ENCODE measurements at places on chromosomes 6 and 20. TPM values are rescaled to one million over a fixed set of nuclear protein-coding genes. Genes with fewer than 3 reads are reported as not detected.

Gene TBCC
- total RNA-seq: 27.8 TPM

Gene HLA-DOB
- 3.8 TPM for total RNA-seq

Gene CD40
- total RNA-seq: not detected

Gene SMOC2
- not detected for total RNA-seq

Gene DEK
- 82.9 TPM for total RNA-seq

Gene ABHD16B
- not detected for total RNA-seq

Gene SEL1L2
- total RNA-seq: not detected

Gene OR12D3
- total RNA-seq: not detected

Gene PLG
- total RNA-seq: not detected

Gene FAM83C
- not detected for total RNA-seq

Gene CLPSL2
- not detected for total RNA-seq

Gene SNRPB2
- 43.4 TPM for total RNA-seq

Gene MSH5
- total RNA-seq: 9.3 TPM

Gene PRELID3B
- 81.2 TPM for total RNA-seq

Gene FILIP1
- not detected for total RNA-seq

Gene PPP1R14C
- 46.8 TPM for total RNA-seq

Gene CLDN20
- 0.26 TPM for total RNA-seq

Gene BFSP1
- total RNA-seq: 1.3 TPM

Gene NFS1
- 28.8 TPM for total RNA-seq

Gene BANF2
- not detected for total RNA-seq

Gene C6orf15
- not detected for total RNA-seq

Gene CYP39A1
- 5.2 TPM for total RNA-seq

Gene HUS1B
- 1.5 TPM for total RNA-seq

Gene ANKRD66
- total RNA-seq: not detected

Gene TMEM170B
- total RNA-seq: 0.83 TPM

Gene FAXC
- 7.6 TPM for total RNA-seq

Gene DNAAF9
- total RNA-seq: 23.7 TPM

Gene DEFB132
- total RNA-seq: not detected

Gene CNR1
- not detected for total RNA-seq

Gene MYL9
- 29.4 TPM for total RNA-seq

Gene GGTLC1
- not detected for total RNA-seq

Measured in mammary epithelial cell (primary cell).